ENCODE measurements at places on chromosomes 3 and 15.

- DNase-seq, result no peak
Observed at GRCh38 chr15:38059665-38060064, 125.2 kb downstream of the TMCO5A start.

- no peak for DNase-seq
Observed at GRCh38 chr15:36062357-36062756, 516.4 kb upstream of the DPH6 start.

GRCh38 chr3:168417016-168417415 is 321.3 kb upstream of the GOLIM4 start:
- no peak for DNase-seq

- DNase-seq, result peak; percentile 14
Observed at GRCh38 chr3:132343018-132343612, 25.9 kb downstream of the ACP3 start.

DNA sequence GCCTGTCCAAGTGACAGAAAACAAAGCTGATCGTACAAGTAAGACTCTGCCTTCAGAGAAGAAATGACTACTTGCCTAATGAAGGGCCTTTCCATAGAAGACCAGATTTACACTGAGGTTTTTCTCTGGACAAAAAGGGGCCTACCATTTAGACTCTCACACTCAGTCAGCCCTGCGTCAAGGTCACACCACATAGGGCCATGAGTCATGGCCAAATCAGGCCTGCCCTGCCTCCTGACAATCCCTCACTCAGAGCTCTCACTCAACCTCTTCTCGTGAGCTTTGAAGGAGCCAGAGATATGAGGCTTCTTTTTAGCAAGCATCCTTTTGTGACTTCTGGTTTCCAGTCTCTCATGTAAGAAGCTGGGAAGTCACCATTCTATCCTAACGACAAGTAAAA is 68.1 kb upstream of the NMNAT3 start:
- DNase-seq, result no peak

DNA sequence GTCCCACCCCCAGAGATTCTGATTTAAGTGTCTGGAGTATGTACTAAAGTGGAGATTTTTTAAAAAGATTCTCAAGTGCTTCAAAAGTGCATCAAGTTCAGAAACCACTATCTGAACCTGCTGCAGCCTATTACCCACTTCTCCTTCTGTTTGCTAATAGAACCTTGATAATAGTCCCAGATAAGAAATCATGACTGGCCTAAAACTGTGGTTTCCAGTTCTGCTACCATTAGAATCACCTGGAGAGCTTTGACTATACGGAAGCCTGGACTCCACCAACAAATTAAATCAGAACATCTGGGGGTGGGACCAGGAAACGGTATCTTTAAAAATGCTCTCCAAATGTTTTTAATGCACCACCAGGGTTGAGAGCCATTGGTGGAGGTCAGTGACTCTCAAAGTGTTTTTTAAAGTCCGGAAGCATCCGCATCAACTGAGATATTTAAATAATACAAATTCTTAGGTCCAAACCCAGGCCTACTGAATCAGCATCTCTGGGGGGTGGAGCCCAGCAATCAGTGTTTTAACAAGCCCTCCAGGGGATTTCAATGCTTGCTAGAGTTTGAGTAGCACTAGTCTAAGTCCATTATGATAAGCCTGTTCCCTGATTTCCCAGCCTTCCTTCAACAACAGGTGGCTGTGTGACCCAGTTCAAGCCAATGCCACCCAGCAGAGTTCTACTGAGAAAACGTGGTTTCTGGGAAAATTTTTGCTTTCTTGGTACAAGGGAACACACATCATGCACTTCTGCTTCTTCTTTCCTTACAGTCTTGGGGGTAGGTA is 45.4 kb upstream of the TIPARP start:
- DNase-seq, result no peak

GRCh38 chr15:70576276-70576675 is 187.1 kb downstream of the UACA start:
- no peak for DNase-seq

DNA sequence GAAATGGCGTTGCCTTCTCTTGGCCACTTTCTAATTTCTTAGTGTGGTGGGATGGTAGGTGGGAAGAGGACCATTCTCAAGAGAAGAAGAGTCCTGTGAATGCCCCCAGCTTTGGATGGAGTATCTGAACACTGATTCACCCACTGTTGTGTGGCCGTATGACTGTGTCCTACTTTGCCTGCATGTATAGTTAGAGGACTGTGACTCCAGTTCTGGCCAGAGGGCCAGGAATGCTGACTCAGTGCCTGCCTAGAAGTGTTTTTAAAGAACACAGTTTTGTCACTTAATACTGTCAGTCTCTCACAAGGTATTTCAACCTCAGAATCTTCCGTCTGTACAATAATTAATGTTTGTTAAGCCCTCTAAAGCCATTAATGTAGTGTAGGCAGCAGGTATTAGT is 2.1 kb downstream of the SEC61A1 start:
- DNase-seq, result no peak

GRCh38 chr3:155869691-155870090 is 759 bp upstream of the GMPS start:
- no peak for DNase-seq

All from NCI-H187 (cell line).